Keratinocyte (primary cell): ENCODE measurements at places on chromosomes 6 and 20. TPM values are rescaled to one million over a fixed set of nuclear protein-coding genes. Genes with fewer than 3 reads are reported as not detected.

GRCh38 chr6:32843331-32843978, 392 bp downstream of the PSMB8 start:
- no peaks in the 10 kb centered on the region for H3K27me3 ChIP-seq
- peak overlapping the region; percentile 87 for H3K4me3 ChIP-seq
- peak overlapping the region; percentile 91 for H3K27ac ChIP-seq
- DNase-seq: no peak
- peaks cover 16% of the 10 kb centered on the region for H3K36me3 ChIP-seq
- peaks cover 18% of the 10 kb centered on the region for H3K4me1 ChIP-seq

PDYN gene
- 0.03 TPM in 1 of 3 replicates, not detected in the others for polyA plus RNA-seq

- H3K4me3 ChIP-seq: no peak overlapping the region
- peaks cover 8% of the 10 kb centered on the region for H3K4me1 ChIP-seq
- peaks cover 40% of the 10 kb centered on the region for H3K27me3 ChIP-seq
- no peak for DNase-seq
Observed at GRCh38 chr6:144062786-144063185, 32.6 kb downstream of the SF3B5 start.

GRIK2 gene
- polyA plus RNA-seq: 0.01 to 0.26 TPM (median 0.03 TPM) in 3 replicates

DNA sequence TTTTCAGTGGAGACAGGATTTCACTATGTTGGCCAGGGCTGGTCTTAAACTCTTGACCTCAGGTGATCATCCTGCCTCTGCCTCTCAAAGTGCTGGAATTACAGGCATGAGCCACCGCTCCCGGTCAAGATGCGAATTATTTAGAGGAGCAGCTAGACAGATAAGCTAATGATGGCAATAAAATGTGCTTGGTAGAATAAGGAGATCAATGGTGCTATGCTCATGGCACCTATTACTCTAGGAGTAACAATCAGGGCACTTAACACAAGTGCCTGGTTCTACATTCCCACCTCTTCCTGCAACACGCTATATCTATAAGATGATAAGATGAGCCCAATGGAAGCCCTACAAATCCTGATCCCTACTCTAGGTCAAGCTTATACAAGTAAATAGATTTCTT, 61.4 kb upstream of the LOC128125822 start:
- H3K27me3 ChIP-seq: no peaks in the 10 kb centered on the region
- DNase-seq: no peak
- H3K27ac ChIP-seq: no peak overlapping the region
- no peak overlapping the region for H3K4me3 ChIP-seq
- no peaks in the 10 kb centered on the region for H3K36me3 ChIP-seq

DNA sequence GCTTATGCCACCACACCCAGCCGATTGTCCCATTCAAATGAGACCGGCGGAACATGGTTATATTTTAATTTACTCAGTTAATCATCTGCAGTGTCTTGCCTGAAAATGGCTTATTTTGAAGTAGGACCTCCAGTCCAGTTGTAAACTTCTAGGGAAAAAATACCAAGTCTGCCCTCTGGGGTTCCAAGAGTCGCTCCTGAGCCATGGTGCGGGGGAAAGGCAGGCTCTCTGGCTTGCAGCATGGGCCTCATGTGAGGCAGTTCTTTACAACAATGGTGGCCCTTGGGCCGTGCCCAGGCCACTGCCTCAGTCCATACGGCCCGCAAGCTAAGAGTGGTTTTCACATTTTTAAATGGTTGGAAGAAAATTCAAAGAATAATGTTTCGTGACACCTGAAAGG, 62.7 kb upstream of the XRN2 start:
- H3K27me3 ChIP-seq: no peaks in the 10 kb centered on the region
- H3K4me3 ChIP-seq: no peak overlapping the region
- H3K4me1 ChIP-seq: no peaks in the 10 kb centered on the region
- no peak overlapping the region for H3K27ac ChIP-seq
- no peak for DNase-seq
- no peaks in the 10 kb centered on the region for H3K36me3 ChIP-seq

DNA sequence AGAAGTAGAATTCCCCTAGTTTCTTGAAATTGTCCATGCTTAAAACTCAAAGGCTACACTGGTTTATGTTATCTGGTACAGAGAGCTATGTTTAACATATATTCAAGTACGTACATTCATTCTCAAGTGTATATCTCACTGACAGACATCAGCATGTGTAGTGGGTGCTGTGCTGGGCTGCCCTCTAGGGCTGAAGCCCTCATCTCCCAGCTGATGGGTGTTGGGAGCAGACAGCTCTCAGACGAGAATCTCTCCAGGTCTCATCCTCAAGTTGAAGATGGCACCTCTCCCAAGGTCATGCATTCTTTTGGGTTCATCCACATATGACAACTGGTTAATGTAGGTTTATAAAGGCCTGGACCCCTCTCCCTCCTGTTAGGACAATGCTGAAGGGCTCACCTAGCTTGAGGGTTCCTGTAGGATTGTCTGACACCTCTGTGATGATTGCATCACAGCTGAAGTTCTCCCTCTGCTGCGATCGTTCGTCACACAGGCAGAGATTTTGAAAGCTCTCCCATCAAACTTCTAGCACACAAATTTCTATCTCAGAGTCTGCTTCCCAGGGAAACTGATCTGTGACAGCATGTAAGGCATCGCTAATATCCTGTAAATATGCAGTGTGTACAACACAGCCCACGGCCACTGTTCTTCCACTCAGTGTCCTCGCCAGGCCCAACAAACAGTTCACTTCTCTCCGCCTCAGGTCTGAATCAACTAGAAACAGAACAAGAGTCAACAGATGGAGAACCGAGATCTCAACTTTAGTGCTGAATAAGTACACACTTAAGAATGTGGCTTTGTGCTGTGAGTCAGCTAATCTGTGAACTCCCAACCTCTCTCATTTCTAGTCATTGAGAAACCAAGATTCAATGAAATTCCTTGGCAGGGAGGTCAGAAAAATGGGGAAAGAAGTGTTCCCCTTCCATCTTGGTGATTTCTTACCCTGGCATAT, 43.2 kb downstream of the PREP start:
- H3K4me1 ChIP-seq: peaks cover 38% of the 10 kb centered on the region
- peaks cover 20% of the 10 kb centered on the region for H3K36me3 ChIP-seq
- H3K27ac ChIP-seq: peak overlapping the region; percentile 65
- H3K27me3 ChIP-seq: no peaks in the 10 kb centered on the region
- DNase-seq: peak; percentile 38

DNA sequence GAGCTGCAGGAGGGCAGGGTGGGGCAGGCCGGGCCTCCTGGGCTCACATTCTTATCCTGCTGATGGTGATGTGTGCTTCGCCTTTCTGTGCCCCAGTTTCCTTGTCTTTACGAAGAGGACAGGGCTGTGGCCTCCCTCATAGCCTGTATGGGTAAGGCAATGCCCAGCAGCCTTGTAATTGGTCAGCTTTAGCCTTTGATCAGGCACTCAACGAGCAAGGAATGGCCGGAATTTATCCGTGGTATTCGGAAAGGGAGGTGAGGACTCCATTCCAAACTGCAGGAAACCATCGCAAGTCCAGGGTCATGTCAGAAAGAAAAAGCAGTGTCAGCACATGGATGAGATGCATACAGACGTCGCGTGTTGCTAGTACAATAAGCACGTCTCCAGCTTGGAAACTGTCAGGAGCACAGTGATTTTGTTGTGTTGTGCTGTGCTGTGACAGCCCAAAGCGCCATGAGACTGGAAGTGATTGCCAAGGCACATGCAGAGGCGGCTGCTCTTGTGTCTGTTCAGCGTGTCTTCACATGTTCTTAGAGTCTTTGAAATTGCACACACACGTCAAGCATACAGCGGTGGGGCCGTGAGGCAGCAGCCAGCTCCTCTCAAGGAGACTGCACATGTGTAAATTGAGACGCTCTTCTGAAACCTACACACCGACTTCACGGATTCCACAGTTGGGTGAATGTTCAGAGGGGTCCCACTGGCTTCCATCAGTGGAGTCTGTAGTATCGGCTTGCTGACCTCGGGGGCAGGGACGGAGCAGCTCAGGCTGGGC, 6.2 kb downstream of the SS18L1 start:
- peaks cover 31% of the 10 kb centered on the region for H3K4me1 ChIP-seq
- no peaks in the 10 kb centered on the region for H3K27me3 ChIP-seq
- H3K27ac ChIP-seq: peak overlapping the region; percentile 10
- H3K36me3 ChIP-seq: peaks cover 10% of the 10 kb centered on the region

GRCh38 chr6:134474955-134475354, 157.0 kb upstream of the SGK1 start:
- DNase-seq: no peak
- no peaks in the 10 kb centered on the region for H3K27me3 ChIP-seq
- peaks cover 4% of the 10 kb centered on the region for H3K4me1 ChIP-seq

DNA sequence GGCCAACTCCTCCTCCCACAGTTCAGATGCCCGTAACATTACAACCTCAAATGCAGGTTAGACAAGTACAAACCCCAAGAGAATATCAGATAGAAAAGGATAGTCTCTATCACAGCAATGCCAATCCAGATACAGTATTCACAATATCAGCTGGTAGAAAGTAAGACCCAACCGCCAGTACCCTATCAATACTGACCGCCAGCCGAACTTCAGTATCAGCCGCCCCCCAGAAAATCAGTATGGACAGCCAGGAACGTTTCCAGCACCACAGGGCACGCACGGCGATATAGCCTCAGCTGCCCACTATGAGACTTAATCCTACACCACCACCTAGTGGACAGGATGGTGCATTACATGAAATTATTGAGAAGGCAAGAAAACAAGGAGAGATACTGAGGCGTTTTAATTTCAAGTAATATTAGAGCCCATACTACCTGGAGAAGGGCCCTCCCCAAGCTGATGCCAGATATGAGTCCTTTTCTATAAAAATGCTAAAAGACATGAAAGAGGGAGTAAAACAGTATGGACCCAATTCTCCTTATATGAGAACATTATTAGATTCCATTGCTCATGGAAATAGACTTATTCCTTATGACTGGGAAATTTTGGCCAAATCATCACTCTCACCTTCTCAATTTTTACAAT, 17.6 kb upstream of the EIF2S2 start:
- no peak for DNase-seq
- H3K27ac ChIP-seq: no peak overlapping the region
- H3K27me3 ChIP-seq: no peaks in the 10 kb centered on the region
- no peaks in the 10 kb centered on the region for H3K4me1 ChIP-seq
- no peaks in the 10 kb centered on the region for H3K36me3 ChIP-seq
